SJSA1 (cell line): ENCODE measurements at places on chromosomes 13 and 19. TPM values are rescaled to one million over a fixed set of nuclear protein-coding genes. Genes with fewer than 3 reads are reported as not detected.

Gene SLC1A6
- not detected in 2 replicates for total RNA-seq

Gene PRDX2
- 4.6 and 8.7 TPM in 2 replicates for total RNA-seq

Gene SIGLEC11
- not detected in 2 replicates for total RNA-seq

Gene CD33
- total RNA-seq: not detected in 2 replicates

GRCh38 chr19:7860714-7861618, 13.2 kb downstream of the PRR36 start:
- DNase-seq: no peak
